NCI-H1417 (cell line): ENCODE measurements at places on chromosomes 2 and 18.

GRCh38 chr2:5691221-5691984 lies 781 bp upstream of the SOX11 start:
- DNase-seq = peak; percentile 91

- DNase-seq = no peak
Observed at GRCh38 chr2:29753671-29754444, 167.5 kb downstream of the ALK start.

GRCh38 chr2:238763471-238763995 lies 84.4 kb upstream of the TWIST2 start:
- no peak for DNase-seq

- no peak for DNase-seq
Observed at GRCh38 chr2:142542431-142542910, 335.0 kb upstream of the KYNU start.

DNA sequence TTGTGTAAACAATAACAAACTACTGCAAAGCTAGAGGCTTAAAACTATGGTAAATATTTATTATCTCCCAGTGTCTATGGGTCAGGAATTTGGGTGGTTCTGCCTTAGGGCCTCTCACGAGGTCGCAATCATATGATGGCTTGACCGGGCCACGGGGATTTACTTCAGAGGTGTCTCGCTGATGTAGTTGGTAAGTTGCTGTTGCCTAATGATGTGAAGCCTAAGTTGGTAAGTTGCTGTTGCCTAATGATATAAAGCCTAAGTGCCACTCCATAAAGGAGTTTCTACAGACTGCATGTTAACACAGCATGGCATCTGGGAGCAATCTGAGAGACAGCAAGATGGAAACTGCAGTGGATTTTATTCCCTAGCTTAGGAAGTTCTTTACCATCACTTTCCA lies 35.8 kb downstream of the FMNL2 start:
- DNase-seq = no peak

- DNase-seq = peak; percentile 63
Observed at GRCh38 chr18:58117786-58118403, 73.9 kb downstream of the NEDD4L start.

- DNase-seq = no peak
Observed at GRCh38 chr18:36350839-36351469, 53.4 kb downstream of the FHOD3 start.
